Stimulated activated naive CD4-positive, alpha-beta T cell treated with Interleukin-2 at 50 U/mL for 16 hours (primary cell): ENCODE measurements at places on chromosomes 5 and 9.

GRCh38 chr9:93169444-93169843 lies 14.5 kb upstream of the WNK2 start:
- DNase-seq: no peak

DNA sequence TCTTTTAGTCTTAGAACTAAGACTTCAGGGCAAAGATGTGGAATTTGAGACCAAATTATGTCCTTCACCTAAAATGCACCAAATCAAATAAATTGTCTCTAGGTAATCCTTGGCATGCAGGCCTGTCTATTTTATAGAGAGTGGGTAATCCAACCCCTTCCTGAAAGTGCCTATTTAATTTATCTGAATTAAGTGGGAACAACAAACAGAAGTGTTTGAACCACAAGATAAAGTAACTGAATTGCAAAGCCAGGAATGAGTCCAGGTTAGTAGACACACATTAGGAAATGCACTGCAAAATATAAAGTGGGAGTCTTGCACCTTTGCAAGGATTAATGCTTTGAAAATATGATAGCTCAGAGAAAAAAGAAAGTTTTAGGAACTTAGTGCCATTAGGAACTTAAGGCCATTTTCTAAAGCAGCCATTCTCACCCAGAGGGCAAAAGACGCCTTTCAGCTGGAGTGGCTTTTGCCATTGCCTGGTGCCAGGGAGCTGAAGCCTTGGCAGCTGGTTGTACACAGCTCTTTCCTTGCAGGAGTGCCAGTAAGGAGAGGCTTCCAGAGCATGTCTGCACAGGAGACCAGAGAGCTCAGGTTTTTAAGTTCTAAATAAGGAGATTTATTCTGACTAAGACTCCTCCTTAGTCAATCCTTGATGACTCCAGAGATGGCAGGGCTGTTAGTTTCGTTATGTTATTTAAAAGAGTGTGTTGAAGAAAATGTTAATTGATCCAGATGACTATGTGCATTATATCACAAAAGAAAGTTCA lies 151.7 kb upstream of the ELL2 start:
- no peak for DNase-seq

- DNase-seq: no peak
These were observed 326.7 kb upstream of the GRAMD2B start for GRCh38 chr5:126096442-126097006.

GRCh38 chr5:10036136-10036815 lies 213.4 kb downstream of the ATPSCKMT start:
- DNase-seq: no peak

- no peak for DNase-seq
These were observed 240.5 kb upstream of the TUT7 start for GRCh38 chr9:86594724-86595123.

GRCh38 chr5:56490971-56491468 lies 257.9 kb upstream of the ANKRD55 start:
- peak; percentile 9 for DNase-seq
